Renal cortical epithelial cell (primary cell): ENCODE measurements at places on chromosomes 16 and 17. TPM values are rescaled to one million over a fixed set of nuclear protein-coding genes. Genes with fewer than 3 reads are reported as not detected.

The LRRC46 gene
- 0.45 TPM in 1 of 2 replicates, not detected in the other for total RNA-seq

The CMTM4 gene
- total RNA-seq: 83.9 and 112 TPM in 2 replicates

DNA sequence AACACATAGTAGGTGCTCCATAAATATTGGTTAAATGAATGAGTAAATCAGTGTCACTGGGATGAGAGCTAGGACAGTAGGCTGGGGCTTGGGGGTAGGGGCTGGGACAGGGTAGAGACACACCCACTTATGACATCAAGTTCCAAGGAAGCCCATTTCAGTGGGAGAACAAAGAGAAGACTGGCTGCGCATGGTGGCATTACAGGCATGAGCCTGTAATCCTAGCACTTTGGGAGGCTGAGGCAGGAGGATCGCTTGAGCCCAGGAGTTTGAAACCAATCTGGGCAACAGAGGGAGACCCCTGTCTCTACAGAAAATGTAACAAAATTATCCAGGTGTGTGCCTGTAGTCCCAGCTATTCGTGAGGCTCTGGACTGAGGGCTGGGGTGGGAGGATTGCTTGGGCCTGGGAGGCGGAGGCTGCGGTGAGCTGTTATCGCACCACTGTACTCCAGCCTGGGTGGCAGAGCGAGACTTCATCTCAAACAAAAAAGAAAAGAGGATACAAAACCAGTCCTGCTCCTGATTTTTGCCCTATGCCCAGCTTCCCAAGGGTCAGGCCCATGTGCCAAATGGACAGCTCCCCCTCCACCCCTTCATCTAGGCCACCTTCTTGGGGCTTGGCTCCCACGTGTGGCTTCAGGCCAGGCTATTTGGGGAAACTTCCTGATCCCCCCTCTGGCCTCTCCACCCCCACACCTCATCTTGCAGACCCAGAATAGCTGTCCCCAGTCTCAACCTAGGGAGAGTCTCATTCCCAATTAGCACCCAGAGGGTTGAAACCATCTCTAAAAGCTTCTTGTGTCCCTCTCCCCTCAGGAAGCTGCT, 7.1 kb downstream of the ZNF385C start:
- DNase-seq: no peak

The TBC1D3L gene
- 1.4 and 6.3 TPM in 2 replicates for total RNA-seq

GRCh38 chr17:47286198-47286914, 32.7 kb downstream of the ITGB3 start:
- DNase-seq: no peak

DNA sequence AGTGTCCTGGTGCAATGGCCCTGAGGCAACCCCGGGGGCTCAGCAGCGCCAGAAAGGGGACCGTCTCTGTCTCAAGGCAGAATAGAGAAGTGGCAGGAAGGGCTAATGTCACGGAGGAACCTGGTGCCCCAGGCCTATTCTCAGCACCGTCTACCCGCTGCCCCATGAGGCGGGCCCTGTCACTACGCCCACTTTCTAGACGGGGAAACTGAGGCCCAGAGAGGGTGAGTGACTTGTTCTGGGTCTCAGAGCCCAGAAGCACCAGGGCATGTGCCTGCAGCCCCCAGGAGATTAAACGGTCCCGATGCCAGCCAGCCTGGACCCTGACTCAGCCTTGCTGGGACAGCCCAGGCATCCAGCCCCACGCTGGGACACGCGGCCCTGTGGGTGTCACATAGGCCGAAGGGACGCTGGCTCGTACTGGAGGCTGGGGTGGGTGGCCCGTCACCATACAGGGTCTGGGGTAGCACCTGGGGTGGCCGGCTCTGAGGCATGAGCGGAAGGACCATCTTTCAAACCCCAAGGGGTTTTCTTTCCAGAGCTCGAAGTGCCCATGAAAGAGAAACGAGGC, 40.2 kb upstream of the PABPN1L start:
- DNase-seq: no peak

The MRPL28 gene
- total RNA-seq: 59.4 and 95.9 TPM in 2 replicates

DNA sequence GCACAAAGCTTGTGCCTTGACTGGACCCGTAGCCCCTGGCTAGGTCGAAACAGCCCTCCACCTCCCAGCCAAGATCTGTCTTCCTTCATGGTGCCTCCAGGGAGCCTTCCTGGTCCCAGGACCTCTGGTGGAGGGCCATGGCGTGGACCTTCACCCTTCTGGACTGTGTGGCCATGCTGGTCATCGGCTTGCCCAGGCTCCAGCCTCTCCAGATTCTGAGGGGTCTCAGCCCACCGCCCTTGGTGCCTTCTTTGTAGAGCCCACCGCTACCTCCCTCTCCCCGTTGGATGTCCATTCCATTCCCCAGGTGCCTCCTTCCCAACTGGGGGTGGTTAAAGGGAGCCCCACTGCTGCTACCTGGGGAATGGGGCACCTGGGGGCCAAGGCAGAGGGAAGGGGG, 3.5 kb downstream of the CTRL start:
- DNase-seq: no peak

The C16orf74 gene
- total RNA-seq: 1.6 and 8.5 TPM in 2 replicates
